ENCODE measurements at places on chromosomes 1 and 21.

DNA sequence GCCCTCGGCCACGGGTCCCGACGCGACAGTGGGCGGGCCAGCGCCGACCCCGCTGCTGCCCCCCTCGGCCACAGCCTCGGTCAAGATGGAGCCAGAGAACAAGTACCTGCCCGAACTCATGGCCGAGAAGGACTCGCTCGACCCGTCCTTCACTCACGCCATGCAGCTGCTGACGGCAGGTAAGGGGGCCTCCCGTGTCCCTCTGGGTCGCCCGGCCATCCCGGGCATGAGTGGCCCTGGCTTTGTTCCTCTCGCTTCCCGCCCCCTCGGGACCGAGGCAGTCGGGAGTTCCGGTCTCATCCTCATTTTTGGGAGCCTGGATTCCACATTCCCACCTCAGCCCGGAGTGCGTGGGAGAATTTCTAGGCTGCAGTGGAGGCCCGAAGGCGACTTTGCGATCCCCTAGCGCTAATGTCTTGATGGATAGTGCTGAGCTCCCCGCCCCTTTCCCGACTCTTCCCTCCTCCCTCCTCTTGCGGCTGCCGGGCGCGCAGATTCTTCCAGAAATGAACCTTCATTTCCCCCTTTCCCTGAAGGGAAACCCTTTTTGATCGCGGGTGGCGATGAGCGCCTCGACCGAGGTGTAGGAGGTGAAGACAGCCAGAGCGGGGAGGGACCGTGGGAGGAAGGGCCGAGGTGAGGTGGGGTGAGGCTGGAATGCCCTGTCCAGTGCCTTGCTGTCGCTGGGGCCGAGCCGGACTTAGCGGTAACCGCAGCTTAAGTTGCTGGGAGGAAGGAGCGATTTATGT, 705 bp downstream of the KHDRBS1 start:
- DNase-seq: peak; percentile 64

- no peak for DNase-seq
Measured at GRCh38 chr1:25628741-25629421, 12.3 kb downstream of the MAN1C1 start.

GRCh38 chr1:56584910-56585528, 5.7 kb upstream of the PLPP3 start:
- DNase-seq: peak; percentile 68

- DNase-seq: peak; percentile 46
Measured at GRCh38 chr1:50704126-50704525, 255.9 kb downstream of the FAF1 start.

GRCh38 chr1:225762002-225762441, 15.6 kb upstream of the SRP9 start:
- DNase-seq: no peak

DNA sequence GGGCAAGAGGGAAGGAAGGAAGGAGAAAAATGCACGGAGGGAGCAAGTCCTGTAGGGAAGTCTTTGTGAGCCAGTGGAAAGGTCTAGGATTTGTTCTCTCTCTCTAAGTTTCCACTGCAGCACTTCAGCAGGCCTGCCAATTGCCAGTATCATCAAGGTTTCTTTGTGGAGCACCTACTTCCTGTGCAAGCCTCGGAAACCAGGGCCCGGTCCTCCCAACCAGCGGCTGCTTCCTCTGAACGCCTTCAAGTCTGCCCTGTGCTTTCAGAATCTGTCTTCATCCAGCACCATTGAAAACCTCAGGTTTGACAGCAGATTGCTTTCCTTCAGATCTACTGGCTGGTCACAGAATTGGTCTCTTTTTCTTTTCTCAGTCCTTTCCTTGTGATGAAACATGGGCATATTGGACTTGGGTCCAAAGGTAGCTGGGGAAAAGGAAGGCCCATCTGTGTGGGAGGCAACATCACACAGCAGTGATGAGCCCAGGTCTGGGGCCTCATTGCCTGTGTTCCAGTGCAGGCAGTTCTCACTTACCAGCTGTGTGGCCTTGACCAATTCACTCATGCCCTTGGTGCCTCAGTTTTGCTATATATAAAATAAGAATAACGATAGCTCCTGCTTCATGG, 144.5 kb downstream of the SEC16B start:
- DNase-seq: no peak

- peak; percentile 98 for DNase-seq
Measured at GRCh38 chr1:16076031-16076864, 2.8 kb upstream of the FAM131C start.

DNA sequence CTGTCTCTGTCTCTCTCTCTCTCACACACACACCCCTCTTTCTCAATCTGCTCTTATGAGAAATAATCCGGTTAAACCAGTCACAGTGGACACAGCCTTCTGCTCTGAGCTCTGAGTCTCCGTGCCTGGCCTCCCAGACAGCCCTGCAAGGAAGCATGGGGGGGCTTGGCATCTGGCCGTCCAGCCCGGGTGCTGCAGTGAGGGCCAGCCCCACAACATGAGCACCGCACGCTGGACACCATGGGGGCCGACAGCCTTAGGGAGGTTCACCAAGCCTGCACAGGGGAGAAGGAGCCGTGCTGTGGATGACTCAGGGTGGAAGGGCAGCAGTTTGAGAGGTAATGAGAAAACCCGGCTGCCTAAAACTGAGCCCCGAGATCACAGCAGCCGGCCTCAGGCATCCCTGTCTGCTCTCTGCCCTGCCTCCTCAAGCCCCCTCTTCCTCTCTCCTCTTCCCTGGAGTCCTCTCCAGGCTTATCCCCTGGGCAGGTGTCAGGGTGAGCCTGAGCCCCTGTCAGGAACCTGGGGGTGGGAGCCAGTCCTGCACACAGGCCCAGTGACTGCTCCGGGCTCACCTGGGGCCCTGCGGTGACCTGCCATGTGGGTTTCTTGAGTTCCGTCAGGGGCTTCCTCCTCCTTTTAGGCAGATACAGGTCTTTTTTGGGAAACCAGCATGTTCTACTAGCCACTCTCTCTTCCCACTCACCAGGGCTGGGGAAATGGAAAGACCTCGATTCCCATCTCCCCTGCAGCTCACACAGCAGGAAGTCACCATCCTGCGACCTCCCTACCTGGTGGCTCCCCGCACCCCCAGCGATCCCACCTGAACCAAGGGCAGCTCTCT, 92.8 kb downstream of the ITPKB start:
- no peak for DNase-seq

DNA sequence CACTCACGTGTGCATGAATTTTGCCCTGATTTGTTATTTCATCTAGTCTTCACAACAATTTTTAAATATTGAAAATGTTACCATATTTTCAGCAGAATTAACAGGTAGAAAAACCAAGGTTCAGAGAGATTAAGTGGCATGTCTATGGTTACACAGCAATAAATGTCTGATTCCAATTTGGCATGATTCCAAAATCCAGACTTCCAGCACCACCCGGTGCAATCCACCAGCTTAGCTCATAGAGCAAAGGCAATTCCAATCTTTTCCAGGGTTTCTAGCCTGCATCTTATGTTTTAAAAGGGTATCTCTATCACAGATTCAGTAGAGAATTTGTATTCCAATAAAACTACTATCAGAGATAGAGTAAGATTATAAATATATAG, 161.8 kb downstream of the TPR start:
- no peak for DNase-seq

DNA sequence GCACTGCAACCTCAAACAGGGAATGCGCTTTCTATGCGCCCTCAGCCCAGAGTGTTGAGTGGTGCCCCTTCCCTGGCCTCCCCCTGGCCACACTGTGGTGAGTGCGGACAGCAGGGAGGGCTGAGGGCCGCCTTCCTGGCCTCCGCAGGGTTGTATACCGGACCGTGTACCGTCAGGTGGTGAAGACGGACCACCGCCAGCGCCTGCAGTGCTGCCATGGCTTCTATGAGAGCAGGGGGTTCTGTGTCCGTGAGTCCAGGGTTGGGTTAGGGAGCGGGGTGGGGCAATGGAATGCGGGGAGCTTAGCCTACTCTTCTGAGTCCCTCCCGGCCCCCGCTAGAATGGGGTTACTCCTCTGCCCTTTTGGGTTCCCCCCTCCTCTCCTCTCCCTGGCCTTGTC, 11.7 kb downstream of the PEAR1 start:
- DNase-seq: no peak

GRCh38 chr1:121516234-121516967, 331.6 kb downstream of the SRGAP2C start:
- peak; percentile 12 for DNase-seq

- DNase-seq: no peak
Measured at GRCh38 chr21:42396799-42397745, 1.2 kb upstream of the TMPRSS3 start.

DNA sequence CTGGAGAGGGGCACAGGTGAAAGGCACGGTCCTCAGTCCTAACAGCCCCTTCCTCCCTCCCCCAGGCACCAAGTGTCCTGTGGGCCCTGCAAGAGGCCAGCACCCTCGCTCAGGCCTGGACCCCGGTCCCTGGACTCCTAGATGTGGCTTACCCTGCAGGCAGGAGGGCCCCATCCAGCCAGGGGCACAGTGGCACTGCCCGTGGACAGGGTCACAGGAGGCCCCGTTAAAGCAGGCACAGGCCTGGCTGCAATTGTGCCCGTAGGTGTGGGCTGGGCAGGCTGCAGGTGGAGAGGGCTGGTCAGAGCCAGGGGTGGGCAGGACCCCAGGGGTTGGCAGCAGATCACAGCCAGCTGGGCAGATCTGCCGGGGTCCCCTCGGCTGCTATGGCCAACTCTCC, 44.5 kb downstream of the ARHGEF16 start:
- no peak for DNase-seq

- DNase-seq: no peak
Measured at GRCh38 chr1:223338811-223339746, 24.9 kb downstream of the SUSD4 start.

DNA sequence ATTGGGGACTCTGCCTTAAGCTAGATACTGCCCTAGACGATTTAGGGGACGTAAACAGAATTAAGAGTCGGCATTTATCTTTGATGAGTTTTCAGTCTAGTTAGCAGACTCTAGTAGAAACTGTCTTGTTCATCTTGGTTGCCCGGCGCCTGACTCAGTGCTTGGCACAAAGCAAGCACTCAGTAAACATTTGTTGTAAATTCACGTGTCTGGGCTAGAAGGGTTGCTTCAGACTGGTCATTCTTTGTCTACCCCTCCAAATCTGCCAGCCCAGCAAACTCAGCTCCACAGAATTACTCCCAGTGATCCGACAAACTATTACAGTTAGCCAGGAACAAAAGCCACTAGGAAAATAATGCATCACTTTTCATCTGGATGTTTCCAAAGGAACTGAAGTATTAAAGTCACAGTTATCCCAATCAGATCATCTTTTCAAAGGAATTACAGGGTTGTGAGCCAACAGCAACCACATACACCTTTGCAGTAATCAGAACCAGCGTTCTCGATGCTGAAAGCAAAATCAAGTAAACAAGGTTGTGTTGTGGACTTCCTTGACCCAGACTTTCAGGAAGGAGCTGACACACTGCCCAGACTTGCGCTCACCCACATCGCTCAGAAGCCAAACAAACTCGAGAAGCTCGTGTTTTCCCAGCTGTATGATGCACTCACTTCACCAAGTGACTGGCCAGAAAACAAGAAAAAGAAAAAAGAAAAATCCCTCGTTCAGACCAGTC, 66.5 kb upstream of the GADD45A start:
- peak; percentile 86 for DNase-seq

DNA sequence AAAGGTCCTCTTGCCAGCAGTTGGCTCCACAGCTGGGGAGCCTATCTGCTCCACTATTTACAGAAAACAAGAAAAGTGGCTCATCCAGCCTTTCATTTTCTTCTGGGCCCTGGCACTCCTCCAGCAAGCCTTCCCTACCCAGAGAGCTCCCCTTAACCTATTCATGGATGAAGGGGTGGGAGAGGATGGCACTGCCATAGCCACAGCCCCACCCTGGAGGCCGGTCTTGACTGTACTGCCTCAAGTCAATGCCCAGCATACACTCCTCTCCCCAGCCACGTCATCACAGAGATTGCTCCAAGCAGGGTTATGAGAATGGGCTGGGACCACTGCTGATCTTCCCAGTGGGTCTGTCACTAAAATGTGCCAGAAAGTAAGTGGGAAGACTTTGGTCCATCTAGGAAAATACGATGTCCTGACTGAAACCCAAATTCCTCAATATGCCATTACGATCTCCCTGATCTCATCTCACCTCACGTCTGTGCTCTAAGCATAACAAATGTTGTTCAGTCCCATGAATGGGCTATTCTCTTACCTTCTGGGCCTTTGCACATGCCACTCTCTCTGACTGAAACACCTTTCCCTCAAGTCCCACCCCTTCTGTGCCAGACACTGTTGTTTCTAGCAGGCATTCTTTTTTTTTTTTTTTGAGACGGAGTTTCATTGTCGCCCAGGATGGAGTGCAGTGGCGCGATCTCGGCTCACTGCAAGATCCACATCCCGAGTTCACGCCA, 21.4 kb upstream of the PTAFR start:
- peak; percentile 13 for DNase-seq

GRCh38 chr1:47479664-47480063, 41.8 kb downstream of the FOXD2 start:
- DNase-seq: no peak

GRCh38 chr1:53706356-53706755, 32.6 kb downstream of the GLIS1 start:
- no peak for DNase-seq

DNA sequence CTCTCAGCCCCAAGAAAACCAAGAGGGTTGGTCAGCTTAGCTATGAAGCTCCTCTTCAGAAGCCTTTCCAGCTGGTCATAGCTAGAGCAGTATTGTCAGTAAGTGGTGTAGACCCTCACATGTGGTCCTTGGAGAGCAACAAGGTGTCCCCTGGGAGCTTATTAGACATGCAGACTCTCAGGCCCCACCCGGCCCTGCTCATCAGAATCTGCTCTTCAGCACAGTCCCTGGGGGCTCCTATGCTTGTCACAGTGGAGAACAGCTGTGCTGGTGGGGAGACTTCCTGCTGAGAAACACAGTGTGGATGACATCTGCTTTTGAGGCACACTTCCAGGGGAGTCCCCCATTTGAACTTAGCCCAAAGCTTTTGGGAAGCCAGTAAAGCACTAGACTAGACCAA, 21.9 kb upstream of the NEK2 start:
- DNase-seq: no peak

DNA sequence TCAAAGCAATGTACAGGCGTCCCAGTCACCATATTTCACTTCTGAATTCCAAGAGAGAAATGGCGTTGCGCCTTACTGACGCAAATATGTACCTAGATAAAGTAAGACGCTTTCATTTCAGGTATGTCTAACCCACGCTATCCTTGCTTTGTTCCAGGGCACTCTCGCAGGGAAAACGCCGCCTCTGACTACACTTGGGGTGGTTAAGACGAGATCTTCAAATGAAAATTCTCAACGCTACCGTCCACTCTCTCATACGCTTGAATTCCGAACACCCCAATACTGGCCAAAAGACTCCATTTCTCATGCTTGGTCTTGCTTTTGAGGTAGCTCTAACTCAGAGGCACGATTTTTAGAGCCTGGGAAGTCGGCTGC, 736 bp upstream of the ZMPSTE24 start:
- DNase-seq: no peak

DNA sequence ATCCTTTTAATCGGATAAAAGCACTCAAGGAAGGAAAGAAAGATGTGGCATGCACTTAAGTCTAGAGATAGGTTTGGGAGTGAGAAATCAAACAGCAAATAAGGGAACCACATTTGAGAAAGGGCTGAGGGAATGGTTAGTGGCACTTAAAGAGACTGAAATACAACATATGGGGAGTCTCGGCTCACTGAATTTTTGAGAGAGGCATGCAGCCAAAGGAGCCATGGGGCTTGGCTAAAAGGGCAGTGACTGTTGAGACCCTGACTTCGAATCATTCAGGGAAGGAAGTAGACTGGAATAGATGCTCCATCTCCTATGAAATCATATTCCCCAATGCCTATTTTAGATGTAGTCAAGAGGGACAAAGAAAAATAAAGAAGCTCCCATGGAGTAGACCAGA, 58.3 kb upstream of the HAO2 start:
- no peak for DNase-seq
